Cortex of kidney (tissue), 1 donor: ENCODE measurements at places on chromosomes 7 and 10.

DNA sequence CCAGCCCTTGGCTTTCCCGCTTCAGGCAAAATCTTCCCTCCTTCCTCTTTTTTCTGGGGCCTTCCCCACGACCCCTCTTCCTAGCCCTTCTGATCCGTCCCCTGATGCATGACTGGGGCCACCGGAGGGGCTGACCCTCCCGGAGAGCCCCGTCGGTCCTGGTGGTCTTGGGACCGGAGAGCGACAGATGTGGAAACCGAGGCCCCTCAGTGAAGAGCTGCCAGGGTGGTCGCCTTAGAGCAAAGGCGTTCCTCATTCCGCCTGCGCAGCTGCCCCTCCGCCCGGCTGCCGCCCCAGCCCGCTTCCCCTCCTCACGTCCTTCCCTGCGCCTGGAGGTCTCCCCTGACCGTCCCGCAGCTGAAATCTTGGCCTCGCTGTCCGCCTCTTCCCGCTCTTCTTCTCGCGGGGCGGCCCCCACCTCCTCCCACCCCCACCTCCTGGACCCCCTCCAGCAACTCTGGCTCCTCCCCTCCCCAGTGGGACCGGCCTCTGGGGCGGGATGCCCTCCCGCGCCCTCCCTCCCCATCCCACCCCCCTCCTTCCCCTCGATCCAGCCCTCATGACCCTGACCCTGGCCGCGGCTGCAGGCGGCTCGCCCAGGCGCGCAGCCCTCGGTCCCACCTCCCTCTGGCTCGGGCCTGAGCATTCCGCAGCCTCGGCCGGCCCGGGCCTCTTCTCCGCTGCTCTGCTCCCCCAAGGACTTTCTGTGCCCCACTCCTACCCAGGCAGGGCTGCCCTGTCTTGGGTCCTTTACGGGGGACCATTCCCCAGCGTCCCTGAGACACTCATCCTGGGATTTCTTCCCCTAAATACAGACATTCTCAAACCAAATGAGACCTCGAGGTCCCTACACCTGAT is at the start of gene RARRES2:
RARRES2 (minus strand) TSS at position 367 of the 858 bp plus-strand sequence. CDS start 1,020 bp downstream, outside the sequence.
- DNase-seq, result no peak

DNA sequence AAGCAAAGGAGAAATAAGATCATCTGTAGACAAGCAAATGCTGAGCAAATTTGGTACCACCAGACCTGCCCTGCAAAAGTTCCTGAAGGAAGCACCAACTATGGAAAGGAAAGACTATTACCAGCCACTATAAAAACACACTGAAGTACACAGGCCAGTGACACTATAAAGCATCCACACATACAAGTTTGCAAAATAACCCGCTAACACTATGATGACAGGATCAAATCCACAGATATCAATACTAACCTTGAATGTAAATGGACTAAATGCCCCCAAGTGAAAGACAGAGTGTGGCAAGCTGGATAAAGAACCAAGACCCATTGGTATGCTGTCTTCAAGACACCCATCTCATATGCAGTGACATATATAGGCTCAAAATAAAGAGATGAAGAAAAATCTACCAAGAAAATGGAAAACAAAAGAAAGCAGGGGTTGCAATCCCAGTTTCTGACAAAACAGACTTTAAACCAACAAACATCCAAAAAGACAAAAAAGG is 18.2 kb upstream of the PDK4 start:
- DNase-seq, result no peak

DNA sequence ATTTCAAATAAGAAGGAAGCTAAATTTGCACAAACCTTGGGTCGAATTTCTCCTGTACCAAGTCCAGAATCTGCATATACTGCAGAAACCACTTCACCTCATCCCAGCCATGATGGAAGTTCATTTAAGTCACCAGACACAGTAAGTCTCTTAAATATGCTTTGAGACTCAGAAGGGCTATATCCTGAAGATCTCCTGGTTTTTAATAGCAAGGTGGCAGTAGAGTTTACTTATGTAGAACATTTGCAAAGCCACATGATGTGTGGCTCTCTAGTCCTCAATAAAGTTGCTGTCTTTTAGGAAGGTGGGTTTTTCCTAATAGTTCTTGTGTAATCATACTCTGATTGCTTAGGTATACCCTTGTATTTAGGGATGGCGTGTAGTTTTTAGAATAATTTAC is 8.7 kb downstream of the DBF4 start:
- DNase-seq, result no peak

DNA sequence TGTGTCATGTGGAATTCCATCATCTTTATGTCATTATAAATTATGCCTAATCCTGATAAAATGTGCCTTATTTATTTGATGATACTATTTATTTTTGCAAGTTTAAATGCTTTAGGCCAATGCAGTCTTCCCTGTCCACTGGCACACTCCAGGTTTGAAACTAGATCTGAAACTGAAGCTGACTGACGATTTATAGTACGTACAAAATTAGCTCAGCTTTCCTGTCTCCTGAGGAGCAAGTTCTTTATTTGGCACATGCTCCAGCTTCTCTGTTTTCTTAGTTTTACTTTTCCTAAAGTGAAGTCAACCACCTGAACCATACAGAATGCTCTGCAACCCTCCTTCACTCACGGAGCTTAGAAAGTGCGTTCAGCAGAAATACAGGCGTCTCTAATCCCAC is 164.1 kb downstream of the HECW1 start:
- DNase-seq, result no peak

DNA sequence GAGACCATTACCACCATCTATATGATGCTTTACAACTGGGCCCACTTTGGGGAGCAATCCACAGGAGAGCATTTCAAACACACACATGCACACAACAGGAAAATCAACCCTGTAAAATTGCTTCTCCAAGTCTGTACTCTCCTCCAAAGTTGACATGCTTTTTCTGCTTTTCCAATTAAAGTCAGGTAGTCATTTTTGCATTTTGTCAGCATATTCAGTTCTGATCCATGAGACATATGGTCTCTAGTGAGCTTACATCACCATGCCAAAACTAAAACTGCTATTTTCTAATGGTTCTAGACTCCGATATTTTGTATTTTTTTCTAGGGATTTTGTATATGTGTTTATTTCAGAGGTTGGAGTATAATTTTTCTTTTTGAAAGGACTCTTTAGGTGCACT is 373.5 kb upstream of the LRRTM3 start:
- DNase-seq, result no peak

- DNase-seq, result no peak
Measured at GRCh38 chr10:55091691-55092328, 290.8 kb upstream of the PCDH15 start.

GRCh38 chr10:3294919-3295581 is 122.5 kb upstream of the PITRM1 start:
- DNase-seq, result no peak
